ENCODE measurements at places on chromosomes 2 and 18.

DNA sequence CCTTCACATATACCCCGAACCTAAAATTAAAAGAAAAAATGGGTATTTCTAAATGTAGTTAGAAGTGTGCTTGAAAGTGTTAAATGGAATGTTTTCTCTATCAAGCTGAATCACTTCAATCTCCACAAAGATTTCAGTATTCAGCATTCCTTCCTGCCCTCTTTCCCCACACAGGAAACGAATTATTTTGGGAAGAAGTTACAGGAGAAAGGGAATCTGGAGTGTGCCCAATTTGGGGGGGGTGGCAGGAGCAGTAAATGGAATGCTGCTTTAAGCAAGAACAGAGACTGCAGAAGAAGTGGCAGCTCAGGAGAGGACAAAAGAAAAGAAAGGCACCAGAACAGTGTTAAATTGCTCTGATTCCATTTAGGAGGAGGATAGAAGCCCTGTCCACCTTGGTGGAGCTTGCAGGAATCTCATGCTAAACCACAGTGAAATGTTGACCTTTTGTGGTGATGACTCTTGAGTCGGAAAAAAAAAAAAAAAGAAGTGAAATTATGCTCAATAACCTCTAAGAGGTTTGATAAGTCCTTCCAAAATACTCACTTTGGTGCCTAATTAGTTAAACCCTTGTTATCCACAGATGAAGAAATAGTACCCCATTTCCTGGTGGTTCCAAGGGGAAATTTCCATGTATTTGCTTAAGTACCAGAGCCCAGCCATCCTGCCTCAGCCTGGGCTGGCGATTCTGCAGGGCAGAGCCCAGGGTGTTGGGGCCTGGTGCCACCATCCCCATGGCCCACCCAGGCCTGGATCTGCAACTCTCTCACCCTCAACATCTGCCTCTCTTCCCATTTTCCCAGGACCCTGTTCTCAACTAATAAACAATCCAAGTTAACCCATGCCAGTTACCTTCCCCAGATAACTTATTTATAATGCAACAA lies 56.5 kb downstream of the MYO5B start:
- no peak for DNase-seq

GRCh38 chr2:222875482-222875881 lies 14.6 kb downstream of the ACSL3 start:
- no peak for DNase-seq

DNA sequence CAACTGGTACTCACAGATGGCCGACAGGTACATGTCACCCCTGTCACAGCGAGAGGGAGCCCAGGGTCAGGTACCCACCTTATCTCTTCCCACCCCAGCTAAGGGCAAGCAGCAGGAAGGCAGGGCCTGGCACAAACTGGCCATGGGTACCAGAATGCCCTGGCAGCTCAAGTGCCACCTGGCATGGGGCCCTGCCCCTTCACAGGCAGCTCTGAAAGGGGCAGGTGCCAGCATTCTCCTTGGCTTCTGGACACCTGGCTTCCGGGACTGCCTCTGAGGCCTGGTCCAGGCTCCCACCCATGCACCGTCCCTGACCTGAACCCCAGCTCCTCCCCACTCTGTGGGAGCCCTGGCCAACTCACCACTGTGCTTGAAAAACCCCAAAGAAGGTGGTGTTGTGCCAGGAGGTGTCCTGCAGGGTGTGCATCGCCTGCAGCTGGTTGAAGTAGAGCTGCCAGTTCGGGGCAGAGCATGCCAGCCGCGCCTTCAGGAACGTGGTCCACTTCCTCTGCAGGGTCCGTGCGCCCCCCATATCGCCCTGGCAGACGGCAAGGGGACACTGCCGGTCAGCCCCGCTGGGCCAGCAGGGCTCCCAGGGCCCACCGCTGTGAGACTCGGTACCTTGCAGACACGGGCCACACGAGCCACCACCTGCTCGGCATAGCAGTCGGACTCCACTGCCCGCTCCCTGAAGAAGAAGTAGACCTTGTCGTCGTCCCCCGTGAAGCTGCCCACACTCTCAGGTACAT lies 5.4 kb downstream of the SEMA4C start:
- no peak for DNase-seq

DNA sequence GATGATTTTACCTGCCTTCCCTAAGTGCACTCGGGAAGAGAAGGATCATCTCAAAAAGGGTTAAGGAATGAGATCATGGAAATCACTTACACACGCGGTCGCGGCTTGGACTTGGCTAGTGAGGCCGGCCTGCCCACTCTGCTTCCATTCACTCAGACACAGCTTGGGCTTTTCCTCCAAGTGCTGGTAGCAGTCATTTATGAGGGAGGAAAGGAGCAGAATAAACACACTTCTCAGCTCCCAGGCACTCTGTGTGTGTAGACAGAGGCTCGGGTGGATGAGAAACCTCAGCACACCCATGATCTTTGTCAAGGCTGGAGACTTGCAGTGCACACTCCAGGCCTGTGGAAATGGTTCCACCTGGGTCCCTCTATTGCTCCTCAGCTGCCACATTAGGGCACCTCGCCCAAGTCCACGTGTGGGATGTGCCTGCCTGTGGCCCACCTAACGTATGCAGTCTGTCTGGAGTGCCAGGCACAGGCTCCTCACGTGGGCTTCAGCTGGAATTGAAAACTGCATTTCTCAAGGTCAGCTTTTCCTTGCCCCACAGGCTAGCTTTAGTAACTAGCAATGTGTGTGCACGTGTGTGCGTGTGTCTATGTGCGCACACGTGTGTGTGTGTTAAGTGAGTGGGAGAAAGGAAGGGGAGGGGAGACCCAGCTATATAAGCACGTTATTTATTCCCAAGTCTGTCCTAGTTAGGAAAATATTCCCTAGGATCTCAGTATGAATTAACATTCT lies 288.4 kb downstream of the SOX11 start:
- no peak for DNase-seq

GRCh38 chr18:77316641-77317040 lies 67.0 kb downstream of the GALR1 start:
- DNase-seq, result no peak

DNA sequence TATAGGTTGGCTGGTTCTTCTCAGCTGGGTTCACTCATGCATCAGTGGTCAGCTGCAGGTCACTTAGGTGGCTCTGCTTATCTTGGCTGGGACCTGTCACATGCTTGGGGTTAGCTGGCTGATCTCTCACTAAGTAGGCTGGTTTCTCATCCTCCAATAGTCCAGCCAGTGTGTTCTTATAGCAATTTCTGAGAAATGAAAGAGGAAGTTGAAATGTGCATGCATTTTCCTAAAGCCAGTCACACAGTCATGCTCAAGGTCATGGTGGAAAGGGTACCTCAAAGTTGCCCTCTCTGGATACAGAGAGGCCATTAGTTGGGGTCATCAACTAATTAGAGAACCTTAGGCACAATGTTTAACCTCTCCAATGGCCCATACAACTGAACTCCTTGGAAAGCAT lies 64.4 kb downstream of the KLHL29 start:
- no peak for DNase-seq

Measured in NCI-H524 (cell line).